Activated CD4-positive, alpha-beta memory T cell treated with anti-CD3 and anti-CD28 coated beads, Interleukin-2, amount 10 ng/mL, durations not matched to agents 7 days and 5 days (primary cell): ENCODE measurements at places on chromosomes 11 and 22.

DNA sequence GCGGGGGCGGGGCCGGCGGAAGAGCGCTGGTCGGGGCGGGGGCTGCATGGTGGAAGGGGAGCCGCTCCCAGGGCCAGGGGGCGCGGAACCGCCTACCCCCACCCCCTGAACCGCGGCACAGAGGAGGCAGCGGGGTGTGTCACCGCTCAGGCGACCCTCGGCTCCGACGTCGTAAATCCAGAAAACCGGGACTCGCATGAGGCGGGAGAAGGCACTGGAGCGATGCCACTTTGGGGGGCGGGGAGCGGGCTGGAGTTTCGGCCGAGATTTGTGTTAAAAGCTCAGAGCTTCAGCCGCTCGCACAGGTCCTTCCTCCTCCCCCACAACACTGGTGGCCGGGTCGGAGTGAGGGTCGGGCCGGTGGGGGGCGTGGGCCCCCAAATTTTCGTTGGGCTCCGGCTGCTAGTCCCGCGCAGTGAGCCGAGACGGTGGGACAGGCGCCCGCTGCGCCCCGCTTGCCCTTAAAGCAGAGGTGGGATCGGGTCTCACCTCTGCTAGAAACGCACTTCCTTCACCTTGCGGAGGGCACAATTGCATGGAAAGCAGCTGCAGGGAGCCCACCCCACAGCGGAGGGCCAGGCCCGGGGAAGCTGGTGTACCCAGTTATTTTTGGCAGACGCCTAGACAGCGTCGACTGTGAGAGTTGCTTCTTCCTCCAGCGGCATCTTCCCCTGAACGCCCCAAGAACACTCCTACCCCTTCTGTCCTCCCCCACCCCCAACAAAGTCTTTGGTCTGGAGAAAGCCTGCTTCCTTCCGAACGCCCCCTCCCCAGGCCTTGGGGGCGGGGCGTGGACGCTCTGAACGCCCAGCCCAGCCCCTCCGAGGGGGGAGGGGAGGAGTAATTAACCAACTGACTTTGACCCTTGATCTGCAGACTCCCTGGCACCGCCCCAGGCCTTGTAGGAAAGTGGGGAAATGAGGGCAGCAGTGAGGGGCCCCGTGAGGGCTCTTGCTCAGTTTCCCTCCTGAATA lies 1.1 kb downstream of the OVOL1 start:
- peaks cover 2% of the 10 kb centered on the region for H3K36me3 ChIP-seq
- H3K4me1 ChIP-seq: peaks cover 54% of the 10 kb centered on the region

- peaks cover 36% of the 10 kb centered on the region for H3K36me3 ChIP-seq
- H3K4me3 ChIP-seq: no peak overlapping the region
- no peaks in the 10 kb centered on the region for H3K27me3 ChIP-seq
- H3K4me1 ChIP-seq: peaks cover 12% of the 10 kb centered on the region
These were observed 22.7 kb downstream of the ARFGAP3 start for GRCh38 chr22:42834177-42834949.

DNA sequence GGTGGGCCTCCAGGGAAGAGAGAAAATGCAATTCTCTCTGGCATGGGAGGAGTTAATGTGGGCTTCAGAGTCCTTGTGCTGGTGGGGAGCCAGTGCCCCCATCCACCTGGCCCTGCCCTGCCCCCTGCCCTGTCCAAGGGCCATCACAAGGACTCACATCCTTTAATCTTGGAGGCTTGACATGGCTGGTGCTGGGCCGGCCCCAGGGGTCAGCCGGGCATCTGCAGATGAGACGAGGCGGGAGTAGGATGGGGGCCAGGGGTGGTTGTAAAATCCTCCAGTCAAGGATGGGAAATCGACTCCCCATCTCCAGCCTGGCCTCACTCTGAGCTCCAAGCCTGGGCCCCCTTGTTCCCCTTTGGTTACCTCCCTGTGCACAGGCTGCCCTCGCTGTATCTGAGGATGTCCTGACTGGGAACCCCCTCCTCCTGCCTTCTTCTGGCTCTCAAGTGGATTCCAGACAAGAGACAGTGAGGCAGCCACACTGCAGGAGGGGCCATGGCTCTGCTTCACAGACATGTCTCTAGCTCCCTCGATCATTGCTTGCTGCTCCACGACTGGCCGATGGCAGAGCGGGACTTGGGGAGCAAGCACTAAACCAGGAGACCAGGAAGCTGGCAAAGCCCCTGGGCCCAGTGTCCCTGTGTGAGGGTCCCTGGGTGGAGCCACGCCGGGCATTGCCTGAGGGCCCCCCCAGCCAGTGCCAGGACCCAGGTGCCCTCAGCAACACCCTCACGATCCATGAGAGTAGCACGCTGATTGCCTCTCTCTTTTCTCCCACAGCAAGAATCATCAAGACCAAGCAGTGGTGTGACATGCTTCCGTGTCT lies 1120.5 kb downstream of the BRD1 start:
- H3K27me3 ChIP-seq: no peaks in the 10 kb centered on the region
- no peak for DNase-seq
- H3K36me3 ChIP-seq: no peaks in the 10 kb centered on the region

DNA sequence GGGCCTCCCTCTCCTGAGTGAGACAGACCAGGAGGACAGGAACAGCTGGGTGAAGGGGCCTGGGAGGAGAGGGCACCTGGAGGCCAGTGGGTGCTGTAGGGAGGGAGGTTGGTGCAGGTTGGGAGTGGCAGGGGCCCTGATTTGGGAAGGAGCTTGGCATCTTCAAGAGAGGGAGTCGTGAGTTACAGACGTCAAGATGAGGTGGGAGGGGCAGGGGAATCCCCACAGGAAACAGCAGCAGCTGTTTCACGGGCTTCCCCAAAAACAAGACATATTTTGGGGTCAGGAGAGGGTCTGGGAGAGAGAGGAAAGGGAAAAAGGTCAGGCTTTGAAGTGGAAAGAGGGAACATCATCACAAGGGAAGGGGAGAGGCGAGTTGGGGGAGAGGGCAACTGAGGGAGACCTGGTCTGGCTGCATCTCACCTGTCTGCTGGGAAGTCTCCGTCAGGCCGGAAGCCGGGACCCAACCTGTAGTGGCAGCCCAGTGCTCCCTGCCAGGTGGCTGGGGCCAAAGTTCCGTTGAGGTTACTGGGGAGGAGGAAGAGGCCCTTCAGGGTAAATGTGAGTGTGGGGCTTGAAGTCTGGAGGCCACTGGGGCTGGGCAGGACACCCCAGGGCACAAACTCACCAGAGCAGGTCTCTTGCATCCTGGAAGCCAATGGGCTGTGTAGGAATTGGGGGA lies 4.4 kb downstream of the NAALADL1 start:
- DNase-seq: no peak
- H3K4me3 ChIP-seq: no peak overlapping the region
- peak overlapping the region; percentile 59 for H3K27ac ChIP-seq
- H3K27me3 ChIP-seq: no peaks in the 10 kb centered on the region
- H3K4me1 ChIP-seq: peaks cover 19% of the 10 kb centered on the region

- no peak overlapping the region for H3K27ac ChIP-seq
- H3K4me3 ChIP-seq: no peak overlapping the region
- DNase-seq: no peak
- no peaks in the 10 kb centered on the region for H3K4me1 ChIP-seq
- H3K36me3 ChIP-seq: no peaks in the 10 kb centered on the region
These were observed 760.2 kb downstream of the BRD1 start for GRCh38 chr22:49067504-49067903.

- no peak overlapping the region for H3K4me3 ChIP-seq
- H3K27me3 ChIP-seq: peaks cover 11% of the 10 kb centered on the region
- no peaks in the 10 kb centered on the region for H3K4me1 ChIP-seq
- DNase-seq: no peak
- no peak overlapping the region for H3K27ac ChIP-seq
These were observed 16.6 kb downstream of the GALNT18 start for GRCh38 chr11:11605181-11605580.

- no peaks in the 10 kb centered on the region for H3K4me1 ChIP-seq
- DNase-seq: no peak
- H3K27ac ChIP-seq: no peak overlapping the region
- no peak overlapping the region for H3K4me3 ChIP-seq
- no peaks in the 10 kb centered on the region for H3K27me3 ChIP-seq
- H3K36me3 ChIP-seq: no peaks in the 10 kb centered on the region
These were observed 260.7 kb downstream of the MN1 start for GRCh38 chr22:27540656-27541396.

GRCh38 chr11:69948256-69949141 lies 129.3 kb upstream of the FGF3 start:
- H3K27me3 ChIP-seq: no peaks in the 10 kb centered on the region
- no peaks in the 10 kb centered on the region for H3K4me1 ChIP-seq
- H3K27ac ChIP-seq: no peak overlapping the region
- H3K4me3 ChIP-seq: no peak overlapping the region

- no peak overlapping the region for H3K4me3 ChIP-seq
- no peak overlapping the region for H3K27ac ChIP-seq
- no peak for DNase-seq
These were observed 28.9 kb downstream of the AP1B1 start for GRCh38 chr22:29359469-29359868.

DNA sequence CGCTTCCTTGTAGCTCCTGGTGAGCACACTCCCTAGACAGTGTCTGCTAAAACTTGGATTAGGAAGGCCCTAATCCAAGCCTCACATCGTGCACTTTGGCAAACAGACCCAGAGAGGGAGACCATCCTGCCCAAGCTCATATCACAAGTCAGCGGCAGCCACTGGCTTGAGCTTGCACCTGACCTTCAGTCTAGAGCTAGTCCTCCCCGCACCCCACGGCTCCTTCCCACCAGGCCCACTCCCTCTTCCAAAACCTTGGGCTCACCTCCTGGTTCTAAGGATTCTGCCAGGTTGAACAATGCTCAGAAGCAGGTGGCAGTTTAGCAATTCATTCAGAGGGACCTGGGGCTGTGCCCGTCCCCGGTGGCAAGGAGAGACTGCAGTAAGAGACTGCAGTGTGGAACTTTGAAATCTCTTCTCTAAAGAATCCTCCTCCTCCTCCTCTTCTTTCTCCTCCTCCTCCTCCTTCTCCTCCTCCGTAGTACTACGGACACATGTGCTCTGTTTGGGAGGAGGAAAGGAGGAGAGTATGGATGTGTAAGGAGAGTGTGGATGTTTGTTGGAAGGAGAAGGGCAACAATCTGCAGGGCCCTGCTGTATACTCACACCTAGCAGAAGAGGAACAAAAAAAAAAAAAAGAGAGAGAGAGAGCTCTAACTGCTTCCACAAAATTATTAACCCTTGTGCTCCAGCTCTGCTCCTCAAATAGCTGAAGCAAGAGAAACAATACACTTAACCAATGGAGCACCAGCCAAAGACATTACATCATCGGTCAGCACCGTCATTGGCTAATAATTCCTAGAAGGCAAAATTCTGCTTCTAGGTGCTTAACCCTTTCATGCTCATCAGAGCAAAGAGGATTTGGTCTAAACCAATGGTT lies 6.0 kb downstream of the SYN3 start:
- no peak overlapping the region for H3K4me3 ChIP-seq
- peaks cover 45% of the 10 kb centered on the region for H3K27me3 ChIP-seq
- no peak for DNase-seq

GRCh38 chr22:46165977-46166376 lies 15.7 kb downstream of the PPARA start:
- H3K27ac ChIP-seq: no peak overlapping the region
- no peaks in the 10 kb centered on the region for H3K36me3 ChIP-seq
- H3K4me3 ChIP-seq: no peak overlapping the region
- no peaks in the 10 kb centered on the region for H3K27me3 ChIP-seq

DNA sequence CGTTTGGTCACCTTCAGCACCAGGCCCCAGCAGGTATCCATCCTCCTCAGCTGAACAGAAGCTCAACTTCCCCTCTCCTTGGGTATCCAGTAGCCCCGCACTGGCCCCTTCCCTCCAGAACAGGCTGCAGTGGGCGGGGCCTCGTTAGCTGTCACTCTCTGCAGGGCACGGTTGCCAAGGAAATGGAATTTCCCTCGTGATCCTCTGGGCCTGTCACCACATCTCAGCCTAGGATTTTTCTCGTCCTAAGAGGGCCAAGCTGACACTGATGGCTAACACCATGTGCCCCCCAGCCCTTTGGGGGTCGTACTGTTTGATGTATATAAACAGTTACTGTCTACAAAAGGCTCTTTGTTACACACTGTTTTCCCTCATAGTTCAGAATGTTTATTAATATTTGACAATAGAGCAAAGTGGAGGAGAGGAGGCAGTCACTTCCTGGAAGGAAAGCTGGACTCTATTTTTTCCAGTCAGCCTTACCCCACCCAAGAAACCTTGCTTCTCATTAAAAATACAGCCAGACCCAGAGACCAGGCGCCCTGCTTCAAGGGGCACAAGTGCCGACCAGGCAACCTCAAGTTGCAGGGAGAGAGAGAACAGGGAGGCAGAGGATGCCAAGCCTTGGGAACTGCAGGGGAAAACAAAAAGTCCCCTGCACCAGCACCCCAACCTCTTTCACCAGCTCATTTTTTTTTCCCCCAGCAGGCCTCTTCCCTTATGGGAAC lies 44.5 kb downstream of the FEZ1 start:
- H3K4me1 ChIP-seq: peaks cover 4% of the 10 kb centered on the region
- DNase-seq: no peak
- no peak overlapping the region for H3K27ac ChIP-seq
- no peak overlapping the region for H3K4me3 ChIP-seq

- peaks cover 6% of the 10 kb centered on the region for H3K4me1 ChIP-seq
- no peak for DNase-seq
- peaks cover 23% of the 10 kb centered on the region for H3K36me3 ChIP-seq
- no peak overlapping the region for H3K4me3 ChIP-seq
- no peak overlapping the region for H3K27ac ChIP-seq
- H3K27me3 ChIP-seq: no peaks in the 10 kb centered on the region
These were observed 38.6 kb downstream of the TMEM135 start for GRCh38 chr11:87076260-87076783.

DNA sequence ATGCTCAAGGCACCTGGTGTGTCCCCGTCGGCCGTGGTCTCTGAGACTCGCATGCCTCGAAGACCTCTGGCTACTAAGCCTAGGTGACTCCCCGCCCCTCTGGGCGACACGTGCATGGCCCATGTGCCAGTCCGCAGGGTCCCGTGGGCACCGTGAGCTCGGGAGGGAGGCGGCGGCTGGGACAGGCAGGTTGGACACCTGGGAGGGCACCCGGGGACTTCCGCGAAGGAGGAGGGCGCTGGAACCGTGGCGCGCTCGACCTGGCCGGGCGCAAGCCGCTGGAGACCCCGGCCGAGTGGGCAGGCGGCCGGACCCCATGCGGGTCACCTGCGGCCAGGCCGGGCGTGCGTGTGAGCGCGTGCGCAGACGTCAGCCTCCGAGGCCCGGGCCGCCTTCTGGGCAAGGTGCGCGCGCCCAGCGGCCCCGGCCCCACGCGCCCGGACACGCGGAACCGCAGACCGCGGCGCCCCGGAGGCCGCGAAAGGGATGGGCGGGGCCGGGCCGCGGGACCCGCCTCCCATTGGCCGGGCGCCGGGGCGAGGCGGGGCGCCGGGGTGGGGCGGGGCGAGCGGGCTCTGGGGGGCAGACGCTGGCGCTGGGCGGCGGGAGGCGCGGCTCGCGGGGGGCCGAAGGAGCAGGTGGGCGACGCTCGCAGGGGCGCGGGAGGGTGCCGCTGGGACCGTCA lies 579 bp upstream of the RASD2 start:
- no peaks in the 10 kb centered on the region for H3K36me3 ChIP-seq
- peaks cover 5% of the 10 kb centered on the region for H3K4me1 ChIP-seq
- H3K4me3 ChIP-seq: peak overlapping the region; percentile 52
- peak; percentile 62 for DNase-seq
- H3K27me3 ChIP-seq: peaks cover 46% of the 10 kb centered on the region
- no peak overlapping the region for H3K27ac ChIP-seq
